ENCODE measurements at places on chromosomes 7 and 10.

- DNase-seq: peak; percentile 3
Observed at GRCh38 chr7:42753367-42753766, 158.5 kb downstream of the C7orf25 start.

DNA sequence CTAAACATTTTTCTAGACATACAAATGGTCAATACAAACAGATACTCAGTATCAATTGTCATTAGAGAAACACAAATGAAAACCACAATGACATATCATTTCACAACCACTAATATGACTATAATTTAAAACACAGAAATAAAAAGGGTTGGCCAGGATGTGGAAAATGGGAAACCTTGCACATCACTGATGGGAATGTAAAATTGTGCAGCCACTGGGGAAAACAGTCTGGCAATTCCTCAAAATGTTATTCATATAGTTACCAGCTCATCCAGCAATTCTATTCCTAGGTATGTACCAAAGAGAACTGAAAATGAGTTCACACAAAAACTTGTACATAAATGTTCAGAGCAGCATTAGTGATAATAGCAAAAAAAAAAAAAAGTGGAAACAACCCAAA lies 106.1 kb upstream of the LRRTM3 start:
- no peak for DNase-seq

DNA sequence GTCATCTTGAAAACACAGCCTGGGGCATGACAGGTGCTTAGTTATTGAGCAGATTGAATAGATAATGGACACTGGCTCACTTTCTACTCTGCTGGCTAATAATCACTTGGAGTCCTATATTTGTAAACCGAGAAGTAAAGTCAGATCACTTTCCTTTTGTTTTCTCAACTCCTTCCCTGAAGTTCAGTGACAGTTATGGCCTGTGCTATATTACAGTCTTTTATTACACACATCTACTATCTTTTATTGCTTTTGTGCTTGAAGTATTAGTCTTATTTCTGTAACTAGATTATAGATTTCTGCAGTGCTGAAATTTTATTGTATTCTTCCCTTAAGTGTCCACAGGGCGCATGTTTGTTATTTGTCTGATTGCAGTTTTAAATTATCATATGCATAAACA lies 136.4 kb upstream of the TAC1 start:
- DNase-seq: no peak

DNA sequence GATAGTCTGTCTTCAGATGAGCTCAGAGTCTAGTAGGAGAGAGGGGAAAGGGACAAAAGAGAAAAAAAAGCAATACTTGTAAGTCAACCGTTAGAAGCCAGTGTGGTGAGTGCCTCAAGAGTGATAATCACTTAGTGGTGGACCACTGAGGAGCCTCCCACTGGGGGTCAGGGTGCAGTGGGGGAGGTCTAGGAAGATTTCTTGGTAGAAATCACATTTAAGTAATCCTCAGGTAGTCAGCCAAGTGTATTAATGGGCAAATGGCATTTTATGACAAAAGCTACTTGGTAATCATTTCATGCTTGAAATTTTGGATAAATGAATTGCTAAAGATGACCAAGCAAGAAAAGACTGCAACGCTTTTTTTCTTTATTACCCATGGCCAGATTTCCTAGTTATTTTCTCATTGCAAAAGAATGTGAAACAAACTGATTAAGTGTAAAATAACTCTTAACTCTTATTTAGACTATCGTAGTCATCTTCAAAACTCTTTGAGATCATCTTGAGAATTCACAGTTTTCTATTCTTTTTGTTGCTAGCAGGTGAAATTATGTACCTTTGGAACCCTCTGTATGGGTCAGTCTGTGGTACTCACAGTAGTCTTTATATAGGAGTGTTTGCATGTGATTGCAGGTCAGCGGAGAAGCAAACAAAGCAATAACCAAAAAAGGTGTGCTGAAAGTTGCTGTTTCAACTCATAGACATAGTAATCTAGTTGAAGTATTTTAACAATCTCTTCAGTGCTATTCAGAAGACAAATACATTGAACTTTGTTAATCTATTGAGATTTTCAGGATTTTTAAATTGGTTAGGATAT lies 63.9 kb downstream of the PPP1R9A start:
- no peak for DNase-seq

DNA sequence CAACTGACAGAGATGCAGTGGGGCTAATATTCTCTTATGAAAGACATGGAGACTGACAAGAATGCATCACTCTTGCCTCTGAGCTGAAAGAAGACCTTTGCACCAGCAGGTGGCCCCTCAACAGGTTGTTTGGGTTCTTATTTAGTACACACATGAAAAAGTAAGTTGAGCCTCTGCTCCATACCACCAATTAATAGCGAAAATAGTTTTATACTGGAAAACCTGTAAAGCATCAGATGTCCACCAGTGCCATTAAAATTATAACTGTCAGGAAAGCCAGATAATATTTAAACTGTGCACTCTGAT lies 26.3 kb upstream of the FAM13C start:
- DNase-seq: no peak

GRCh38 chr10:104895541-104895940 lies 254.5 kb downstream of the SORCS3 start:
- DNase-seq: no peak

DNA sequence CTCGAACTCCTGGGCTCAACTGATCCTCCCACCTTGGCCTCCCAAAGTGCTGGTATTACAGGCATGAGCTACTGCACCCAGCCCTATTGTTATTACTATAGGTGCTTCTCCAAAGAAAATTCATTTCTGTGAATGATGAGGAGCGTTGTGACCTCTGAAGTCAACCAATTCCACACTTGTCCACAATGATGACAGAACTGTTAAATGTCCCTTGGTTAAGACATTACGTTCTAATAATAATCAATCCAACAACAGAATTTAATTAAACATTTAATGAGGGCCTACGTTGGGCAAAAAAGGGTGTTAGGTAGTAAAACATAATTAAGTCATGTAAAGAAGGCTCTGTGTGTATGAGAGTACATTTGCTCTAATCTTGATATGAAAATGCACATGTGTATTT lies 18.2 kb downstream of the POLR3A start:
- no peak for DNase-seq

DNA sequence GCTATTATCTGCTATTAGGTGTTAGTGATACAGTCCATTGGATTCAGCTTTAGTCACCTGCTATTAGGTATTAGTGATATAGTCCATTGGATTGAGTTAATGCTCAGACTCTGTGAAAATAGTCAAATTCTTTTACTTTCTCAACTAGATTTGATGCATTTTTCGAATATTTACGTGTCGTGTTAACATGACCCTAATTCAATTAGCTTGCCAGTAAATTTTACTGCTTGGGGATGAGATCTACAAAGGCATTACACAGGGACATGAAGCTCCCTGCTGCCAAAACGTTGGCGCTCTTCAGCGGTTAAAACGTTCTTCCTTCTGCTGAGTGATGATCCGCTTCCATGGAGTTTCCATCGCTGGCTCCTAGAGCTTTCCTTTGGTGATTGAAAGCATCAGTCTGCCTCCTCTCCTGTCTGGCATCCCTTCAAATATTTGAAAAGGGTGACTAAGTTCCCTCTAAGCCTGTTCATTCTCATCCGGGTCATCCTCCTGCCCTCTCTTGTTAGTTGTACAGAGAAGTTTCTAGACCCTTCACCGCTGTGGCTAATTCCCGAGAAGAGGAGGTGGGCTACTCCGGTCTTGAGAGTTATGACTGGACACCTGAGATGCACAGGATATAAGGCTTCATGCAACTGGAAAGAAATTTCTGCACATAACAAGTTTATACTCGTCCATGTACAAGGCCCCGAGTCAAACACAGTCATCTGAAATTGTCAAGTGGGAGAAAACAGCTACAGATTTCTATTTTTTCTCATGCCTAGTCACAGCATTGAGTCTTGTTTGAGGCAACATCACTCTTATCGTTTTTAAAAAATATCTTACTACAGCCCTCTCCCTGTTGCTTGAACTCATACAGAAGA lies 254.0 kb downstream of the KLF6 start:
- no peak for DNase-seq

- DNase-seq: peak; percentile 14
Observed at GRCh38 chr7:30930621-30931020, 19.0 kb downstream of the AQP1 start.

DNA sequence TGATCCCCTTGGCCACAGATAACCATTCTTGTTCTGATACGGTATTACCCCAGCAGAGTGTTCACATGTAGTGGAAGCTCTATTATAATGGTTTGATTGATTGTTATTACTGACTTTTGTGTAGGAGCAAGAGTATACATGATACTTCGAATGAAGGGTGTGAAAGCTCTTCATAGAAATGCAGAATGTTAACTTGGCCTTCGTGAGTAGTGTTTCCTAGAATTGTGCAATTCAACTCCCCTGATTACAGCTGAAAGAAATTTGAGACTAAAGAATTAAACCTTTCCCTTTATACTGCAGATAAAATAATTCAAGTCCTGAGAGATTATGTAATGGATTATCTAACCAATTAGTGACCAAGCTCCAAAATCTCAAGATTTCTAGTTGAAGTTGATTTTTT lies 38.2 kb downstream of the MKLN1 start:
- DNase-seq: no peak

DNA sequence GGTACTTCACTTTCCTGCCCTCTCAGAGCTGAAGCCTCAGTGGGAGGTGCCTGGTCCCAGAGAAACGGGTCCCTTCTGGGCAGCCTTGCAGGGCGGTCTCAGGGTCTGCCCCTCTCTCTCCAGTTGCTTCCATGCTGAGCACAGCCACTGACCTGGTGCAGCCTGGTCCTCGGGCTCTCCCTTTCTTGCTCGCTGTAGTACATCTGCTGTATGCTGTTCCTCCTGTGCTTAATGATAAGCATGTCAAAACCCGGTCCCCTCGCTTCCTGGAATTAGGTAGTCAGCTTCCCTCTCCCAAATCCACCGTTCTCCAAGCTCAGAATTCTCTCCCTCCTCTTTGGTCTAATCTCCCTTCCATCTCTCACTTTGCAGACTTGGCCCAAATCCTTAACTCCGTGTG lies 11.0 kb upstream of the HPS1 start:
- DNase-seq: no peak

DNA sequence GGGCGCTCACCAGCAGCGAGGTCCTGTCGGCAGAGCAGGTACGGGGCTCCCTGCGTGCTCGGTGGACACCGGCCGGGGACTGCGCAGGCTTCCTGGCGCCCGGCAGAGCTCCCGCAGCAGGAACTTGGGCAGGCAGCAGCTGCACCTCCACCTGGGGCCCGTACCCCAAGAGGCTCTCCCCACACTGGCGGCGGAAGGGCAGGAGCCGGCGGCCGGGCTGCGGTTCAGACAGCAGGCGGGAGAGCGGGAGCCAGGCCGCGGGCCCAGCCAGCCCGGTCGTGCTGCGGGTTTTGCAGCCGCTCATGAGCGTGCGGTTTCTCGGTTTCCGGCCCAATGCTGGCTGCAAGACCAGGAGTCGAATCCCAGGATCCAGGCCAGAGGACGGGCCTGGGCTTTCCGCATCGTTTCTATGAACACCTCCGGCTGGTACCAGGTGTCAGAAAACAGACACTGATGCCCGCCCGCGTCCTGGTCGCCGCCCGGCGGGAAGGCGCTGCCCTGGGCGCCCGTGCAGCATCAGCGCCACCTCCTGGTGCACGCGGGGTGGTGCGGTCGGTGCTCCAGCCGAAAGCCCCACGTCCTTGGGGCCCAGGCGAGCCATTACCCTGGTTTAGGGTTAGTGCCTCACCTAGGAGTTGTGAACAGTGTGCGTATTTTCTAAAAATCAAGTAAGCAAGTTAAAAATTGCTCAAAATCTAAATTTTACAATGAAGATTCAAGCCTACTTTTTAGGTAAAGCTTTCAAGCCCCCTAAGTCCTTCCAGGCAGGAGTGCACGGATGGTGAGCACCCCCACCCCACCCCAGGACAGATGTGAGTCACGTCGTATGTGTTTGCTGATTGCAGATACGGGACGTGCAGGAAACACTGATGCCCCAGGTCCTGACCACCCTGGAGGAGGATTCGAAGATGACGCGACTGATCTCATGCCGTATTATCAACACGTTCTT lies 47.4 kb upstream of the PRKAR1B start:
- DNase-seq: peak; percentile 83

DNA sequence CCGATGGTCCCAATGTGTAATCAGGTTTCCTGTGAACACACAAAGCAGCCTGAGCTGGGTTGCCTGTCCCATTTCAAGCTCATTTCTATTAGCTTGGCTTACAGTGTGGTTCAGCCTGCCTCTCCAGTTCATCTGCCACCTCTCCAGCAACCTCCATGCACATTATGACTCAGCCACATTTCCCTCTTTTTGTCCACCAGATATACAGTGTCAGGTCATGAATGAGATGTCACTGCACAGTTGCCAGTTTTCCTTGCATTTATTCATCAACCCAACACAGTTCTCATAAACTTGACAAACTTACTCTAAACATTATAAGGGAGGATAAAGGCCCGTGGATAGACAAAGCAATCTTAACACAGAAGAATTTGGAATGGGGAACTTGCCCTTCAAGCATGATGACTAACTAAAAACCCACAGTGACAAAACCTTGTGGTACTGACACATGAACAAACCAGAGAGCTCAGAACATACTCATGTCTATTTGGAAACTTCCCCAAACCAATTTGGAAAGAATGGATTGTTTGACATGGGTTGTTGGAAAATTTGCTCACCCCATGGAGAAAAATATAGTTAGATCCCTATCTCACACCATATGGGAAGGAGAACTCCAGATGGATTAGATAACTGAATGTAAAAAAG lies 2.5 kb upstream of the CFAP58 start:
- no peak for DNase-seq

DNA sequence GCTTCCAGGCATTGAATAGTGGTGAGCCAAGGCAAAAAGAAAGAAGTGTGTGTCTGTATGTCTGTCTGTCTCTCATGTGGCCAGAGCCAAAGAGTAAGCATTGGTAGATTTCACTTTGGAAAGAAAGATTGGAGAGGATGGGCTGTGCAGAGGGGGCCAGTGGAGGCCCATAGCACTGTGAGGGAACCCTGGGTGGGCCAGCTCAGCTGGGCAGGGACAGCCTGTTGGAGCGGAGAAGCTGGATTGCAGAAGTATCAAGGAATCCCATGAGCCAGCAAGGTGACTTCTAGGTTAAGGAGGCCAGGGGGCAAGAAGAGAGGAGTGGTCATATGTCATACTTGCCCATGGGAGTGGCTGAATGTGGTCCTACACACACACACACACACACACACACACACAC lies 1.5 kb upstream of the GRID1 start:
- no peak for DNase-seq

- no peak for DNase-seq
Observed at GRCh38 chr10:100873146-100873826, 39.5 kb upstream of the SLF2 start.

GRCh38 chr7:150969475-150969874 lies 8.6 kb downstream of the KCNH2 start:
- no peak for DNase-seq

DNA sequence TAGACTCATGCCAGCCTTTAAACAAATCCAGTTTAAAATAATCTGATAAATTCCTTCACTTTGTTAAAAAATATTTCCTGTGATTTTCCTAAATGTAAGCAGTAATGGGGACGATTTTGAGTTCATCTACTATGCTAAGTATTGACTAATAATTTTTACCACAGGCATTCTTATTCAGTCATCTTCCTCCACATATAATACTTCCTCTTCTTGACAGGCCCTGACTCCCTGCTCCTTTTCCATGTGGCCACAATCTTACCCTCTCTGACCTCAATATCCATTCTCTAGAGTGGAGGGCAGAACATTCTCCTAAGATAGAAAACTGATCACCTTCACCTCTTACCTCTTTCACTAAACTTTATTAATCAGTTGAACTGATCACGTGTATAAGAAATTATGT lies 7.8 kb downstream of the DNAJC2 start:
- DNase-seq: no peak

All from retina (tissue), 1 donor.